ENCODE measurements at places on chromosomes 3 and 15.

GRCh38 chr3:20091331-20092047 is 51.2 kb downstream of the KAT2B start:
- DNase-seq: no peak

DNA sequence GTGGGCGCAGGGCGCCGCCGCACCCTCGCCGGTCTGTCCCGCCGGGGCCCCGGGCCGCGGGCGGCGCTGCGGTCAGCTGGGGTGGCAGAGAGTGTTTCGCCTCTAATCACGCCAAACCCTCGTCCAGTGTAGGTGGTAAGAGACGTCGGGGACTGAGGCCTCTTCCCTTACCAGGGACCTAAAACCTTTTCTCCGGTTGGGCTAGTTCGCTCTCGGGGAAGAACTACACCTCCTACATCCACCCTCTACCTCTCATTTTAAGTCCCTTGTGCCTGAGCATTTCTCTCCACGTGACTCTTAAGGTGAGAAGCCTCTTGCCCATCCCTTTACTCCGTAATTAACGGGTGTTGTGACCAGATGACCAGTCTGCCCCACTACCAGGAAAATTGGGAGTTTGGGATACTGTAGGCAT is 520 bp downstream of the TMEM42 start:
- no peak for DNase-seq

GRCh38 chr3:185318141-185318540 is 44.8 kb upstream of the MAP3K13 start:
- no peak for DNase-seq

DNA sequence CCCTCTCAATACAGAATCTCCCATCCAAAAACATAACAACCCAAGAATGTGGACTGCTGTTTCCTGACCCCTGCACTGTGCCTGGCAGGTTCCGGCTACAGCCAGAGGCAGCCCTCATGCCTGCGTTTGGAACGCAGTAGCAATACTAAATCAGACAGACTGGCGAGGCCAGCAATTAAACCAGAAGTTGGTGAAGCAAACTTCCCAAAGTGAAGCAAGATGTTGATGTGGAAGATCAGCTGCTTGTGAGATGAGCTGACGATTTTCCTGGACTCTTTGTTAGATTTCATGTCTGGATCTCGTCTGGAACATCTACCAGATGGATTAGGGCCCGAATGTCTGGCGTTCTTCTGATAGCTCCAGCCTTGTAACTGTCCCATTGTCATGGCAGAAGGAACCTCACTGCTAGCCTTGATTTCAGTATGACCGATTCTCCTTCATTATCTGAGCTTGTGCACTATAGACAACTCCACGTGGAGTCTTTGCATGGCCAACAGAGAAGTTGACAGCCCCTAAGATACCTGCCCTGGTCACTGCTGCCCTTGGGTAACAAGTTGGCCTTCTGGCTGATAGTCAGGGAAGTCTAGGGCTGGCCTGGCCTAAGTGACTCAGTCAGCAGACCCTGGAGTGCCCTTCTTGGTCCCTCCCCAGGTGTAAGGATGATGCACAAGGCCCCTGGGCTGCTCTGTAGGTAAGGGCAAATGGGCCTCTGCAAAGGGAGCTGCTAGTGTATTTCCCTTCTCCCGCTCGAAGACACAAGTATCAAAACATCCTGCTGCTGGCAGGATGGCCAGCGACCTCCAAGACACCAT is 126.5 kb downstream of the ADAMTS17 start:
- no peak for DNase-seq

DNA sequence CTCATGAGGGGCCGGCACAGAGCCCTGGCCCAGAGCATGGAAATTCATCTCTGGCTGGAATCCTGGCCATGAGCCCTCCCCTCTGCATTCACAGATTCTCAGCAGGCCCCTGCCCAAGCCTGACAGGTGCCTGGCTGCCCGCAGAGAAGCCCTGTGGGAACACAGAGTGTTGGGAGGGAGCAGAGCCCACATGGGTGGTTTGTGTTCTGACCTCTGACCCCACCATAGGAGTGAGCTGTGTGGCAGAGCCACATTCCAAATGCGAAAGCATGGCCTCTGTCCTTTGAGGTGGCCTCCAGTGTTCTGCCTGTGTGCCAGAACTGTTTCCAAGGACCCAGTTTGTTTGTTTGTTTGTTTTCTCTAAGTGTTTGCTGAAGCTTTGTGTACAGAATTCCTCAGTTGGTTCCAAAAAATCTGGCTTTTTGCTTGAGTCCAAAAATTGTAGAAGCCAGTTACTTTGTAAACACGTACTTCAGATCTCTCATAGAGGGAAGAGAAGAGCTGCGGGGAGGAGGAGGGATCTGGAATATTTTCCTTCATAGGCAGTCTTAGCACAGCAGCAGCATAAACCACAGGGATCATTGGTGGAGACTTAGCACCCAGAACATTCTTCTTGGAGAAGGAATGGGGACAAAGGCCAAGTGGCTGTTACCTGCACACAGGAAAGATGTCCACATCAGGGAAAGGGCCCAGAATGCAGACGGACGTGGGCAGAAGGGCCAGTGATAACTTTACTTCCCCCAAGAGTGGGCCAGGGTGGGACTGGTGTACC is 36.0 kb downstream of the GRAMD2A start:
- DNase-seq: no peak

DNA sequence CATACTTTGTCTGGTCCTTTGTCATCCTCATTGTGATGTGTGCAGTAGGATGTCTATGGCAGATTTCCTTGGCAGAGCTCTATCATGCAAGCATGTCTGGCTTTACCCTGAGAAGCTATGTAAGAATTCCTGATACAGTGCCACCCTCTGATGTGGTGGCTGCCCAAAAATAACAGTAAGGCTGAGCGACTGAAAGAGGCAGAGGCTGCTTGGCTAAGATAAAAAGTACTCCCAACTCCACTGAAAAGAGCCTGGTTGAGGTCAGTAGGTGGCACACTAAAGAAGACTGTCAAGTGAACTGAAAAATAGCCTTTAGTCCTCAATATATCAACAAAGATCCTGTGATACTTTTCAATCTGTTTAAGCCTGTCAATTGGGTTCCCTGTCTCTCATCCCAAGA is 31.7 kb downstream of the BTLA start:
- no peak for DNase-seq

All from forelimb muscle (tissue), 1 donor.